ENCODE measurements at places on chromosomes 5 and 9.

GRCh38 chr5:56052735-56053134, 58.0 kb upstream of the IL6ST start:
- DNase-seq, result no peak

DNA sequence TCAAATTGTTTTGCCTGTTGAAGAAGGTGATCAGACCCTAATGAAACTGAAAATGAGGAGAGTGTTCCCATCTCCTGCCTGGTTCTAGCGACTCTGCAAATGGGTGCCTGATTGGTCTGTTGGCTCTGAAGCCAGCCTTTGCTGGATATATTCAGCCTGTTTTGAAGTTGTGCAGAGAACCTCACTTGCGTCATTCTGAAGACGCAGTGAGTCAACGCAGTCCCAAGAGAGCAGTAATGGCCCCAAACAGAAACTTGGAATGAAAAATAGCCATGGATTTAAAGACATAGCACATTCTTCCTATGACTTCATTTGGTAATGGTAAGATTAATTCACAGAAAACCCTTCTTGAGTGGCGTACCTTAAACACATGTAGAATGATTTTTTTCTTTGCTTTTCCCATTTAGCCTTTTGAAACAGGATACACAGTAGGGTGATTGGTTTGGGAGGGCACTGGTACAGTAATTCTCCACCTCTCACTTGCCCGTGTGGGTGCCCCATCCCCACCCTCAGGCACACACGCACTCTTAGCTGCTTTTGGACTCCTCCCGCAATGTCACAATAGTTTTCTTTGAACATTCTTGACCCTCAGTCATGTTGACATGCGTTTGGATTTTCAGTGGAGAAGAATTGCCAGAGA, 54.1 kb upstream of the ABL1 start:
- no peak for DNase-seq

DNA sequence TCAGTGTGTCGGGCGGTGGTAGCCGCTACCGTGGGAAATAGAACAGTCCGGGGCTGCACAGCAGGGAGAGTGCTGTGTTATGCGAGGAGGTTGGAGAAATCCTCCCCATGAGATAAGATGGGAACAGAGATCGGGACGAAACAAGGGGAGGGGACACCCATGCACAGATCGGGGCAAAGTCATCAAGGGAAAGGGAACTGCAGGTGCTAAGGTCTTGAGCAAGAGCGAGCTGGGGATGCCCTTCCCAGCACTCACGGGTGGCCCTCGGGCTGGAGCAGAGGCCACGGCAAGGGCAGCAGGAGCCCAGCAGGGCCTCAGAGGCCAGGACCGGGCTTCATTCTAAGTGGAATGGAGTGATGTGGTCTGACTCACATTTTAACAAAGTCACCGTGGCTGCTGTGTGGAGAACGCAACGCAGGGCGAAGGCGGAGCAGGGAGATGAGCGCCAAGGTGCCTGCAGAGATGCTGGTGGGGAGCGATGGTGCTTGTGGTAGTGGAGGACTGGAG, 7.7 kb downstream of the IL13 start:
- DNase-seq, result no peak

GRCh38 chr5:138737494-138738265, 15.5 kb upstream of the CTNNA1 start:
- DNase-seq, result no peak

DNA sequence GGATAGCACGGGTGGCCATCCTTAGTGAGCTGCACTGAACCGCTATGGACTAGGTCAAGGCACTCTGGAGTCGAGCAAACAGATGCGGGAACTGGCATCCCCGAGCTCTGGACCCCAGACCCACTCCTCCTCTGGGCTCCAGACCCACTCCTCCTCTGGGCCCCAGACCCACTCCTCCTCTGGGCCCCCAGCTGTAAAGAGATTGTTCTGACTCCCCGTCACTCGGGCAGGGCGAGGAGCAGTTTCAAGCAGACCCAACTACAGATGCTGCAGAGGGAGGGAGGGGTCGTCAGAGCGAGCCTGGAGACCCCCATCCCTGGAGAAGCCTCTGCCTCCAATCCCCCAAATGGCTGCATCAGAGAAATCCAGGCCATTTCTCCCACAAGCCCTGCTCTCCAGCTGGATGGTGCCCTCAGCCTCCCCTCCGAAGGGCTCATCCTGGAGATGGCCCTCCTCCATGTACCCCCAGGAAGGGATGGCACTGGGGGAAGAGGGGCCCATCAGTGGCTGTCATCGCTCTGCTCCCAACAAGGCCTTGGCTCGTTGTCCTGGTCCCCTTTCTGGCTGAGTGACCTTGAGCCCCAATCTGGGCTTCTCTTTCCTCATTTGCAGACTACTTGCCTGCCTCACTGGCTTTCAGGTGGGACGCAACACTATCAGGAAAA, 38.7 kb downstream of the DUSP1 start:
- DNase-seq, result no peak
